Stimulated activated naive CD4-positive, alpha-beta T cell treated with Interleukin-2 at 50 U/mL for 16 hours (primary cell): ENCODE measurements at places on chromosomes 7 and 10.
A peak's percentile ranks its signal among the peaks of the same experiment; 100 is the strongest.

DNA sequence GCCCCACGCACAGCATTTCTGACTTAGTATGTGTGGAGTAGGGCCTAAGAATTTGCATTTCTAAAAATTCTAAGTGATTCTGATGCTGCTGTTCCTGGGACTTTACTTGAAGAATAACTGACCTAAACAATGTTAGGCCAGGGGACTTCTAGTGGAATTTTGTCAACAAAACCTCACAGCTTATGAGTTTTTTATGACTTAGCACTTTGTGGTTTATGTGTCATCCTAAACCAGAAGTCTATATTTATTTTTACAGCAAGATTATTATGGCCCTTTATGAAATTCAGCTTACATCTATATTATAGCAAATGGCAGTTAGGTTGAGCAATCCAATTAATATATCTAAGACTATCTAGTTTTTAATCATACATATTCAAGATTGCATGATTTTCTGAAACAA, 24.6 kb upstream of the BET1 start:
- DNase-seq: no peak

DNA sequence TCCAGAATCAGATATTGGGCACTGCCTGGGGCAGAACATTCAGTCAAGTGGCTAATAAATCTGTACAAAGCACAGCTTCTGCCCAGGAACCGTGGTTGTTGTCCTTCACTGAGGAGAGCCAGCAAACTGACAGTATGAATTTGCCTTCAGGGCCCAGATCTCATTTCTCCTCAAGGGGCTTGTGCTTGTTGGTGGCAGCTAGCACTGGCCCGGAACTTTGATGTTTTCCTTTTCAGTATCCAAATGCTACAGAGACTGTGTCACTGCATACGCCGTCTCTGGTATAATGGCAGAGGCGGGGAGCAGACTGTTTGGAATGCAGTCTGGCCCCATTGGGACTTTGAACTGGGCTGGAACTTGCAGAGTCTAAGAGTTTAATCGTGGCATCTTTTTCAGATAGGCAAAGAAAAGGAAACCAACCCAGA, 30.4 kb upstream of the ADD3 start:
- no peak for DNase-seq

DNA sequence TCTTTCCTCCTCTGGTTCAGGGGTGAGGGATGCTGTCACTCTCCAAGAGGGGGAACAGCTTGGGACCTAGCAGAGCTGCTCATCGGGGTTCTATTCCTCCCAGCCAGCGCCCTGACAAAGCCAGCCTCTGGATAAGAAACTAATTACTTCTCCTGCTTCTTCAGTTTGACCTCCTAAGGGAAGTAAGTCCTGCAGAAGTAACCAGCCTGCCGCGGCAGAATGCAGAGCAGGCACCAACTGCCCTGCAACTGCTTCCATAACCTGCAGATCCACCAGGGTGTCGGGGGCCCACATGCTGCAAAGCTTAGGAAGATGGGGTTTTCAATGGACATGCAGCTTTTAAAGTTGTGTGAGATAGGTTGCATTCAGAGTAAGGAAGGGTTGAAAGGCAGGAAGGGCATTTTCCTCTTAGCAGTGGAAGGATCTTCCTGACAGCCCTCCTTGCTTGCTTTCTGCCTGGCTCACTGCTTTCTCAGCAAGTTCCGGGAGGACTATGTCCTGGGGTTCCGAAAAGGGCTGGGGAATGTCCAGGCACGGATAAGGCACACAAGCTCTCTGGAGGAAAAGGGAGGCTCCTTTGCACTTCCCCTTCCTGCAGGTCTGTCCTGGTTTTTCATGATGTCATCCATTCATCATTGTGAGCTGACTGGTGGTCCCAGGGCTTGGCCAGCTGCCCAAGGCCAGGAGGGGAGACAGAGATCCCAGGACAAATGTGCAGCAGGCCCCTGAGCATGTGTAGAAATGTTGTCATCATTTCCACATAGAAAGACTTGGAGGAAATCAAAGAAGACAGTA, 24.3 kb upstream of the CALU start:
- no peak for DNase-seq

DNA sequence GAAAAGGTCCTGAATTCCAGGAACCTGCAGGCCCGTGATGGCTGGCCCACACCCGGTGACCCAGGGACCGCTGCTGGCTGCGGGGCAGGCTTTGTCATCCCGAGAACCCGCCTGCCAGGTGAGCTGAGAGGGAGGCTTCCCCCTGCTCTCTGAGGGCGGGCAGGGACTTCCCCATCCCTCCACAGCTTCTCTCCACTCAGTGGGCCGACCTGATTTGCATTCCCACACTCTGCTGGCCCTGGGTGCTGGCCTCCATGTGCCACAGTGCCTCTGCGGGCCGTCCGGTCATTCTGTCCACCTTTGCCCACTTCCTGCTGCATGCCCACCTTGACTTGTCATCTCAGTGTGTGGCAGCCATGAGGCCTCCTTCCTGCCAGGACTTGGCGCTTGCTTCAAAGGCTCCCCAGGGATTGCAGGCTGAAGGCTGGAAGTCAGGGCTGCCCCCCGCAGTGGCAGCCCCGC, 35.3 kb downstream of the PALD1 start:
- DNase-seq: peak; percentile 14

- no peak for DNase-seq
These were observed 79.2 kb downstream of the RBM20 start for GRCh38 chr10:110723224-110723891.

DNA sequence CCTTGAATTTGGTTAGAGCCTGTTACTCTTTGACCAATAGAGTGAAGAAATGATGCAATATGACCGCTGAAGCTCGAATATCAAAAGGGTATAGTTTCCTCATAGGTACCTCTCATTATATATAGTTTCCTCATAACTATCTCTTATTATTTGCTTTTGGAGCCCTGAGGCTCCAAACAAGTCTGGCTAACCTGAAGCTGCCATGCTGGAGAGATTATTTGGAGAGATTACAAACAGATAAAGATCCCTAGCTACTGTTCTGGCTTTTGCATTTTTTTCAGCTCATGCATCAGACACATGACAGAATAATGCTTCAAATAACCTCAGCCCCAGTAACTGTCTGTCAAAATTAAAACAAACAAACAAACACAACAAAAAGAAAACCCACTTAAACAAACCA, 65.4 kb upstream of the CHRM2 start:
- DNase-seq: no peak
